ENCODE measurements at places on chromosomes 12 and 14.
A peak's percentile ranks its signal among the peaks of the same experiment; 100 is the strongest.

GRCh38 chr12:127785986-127786590 is 480.9 kb upstream of the TMEM132C start:
- DNase-seq = no peak

DNA sequence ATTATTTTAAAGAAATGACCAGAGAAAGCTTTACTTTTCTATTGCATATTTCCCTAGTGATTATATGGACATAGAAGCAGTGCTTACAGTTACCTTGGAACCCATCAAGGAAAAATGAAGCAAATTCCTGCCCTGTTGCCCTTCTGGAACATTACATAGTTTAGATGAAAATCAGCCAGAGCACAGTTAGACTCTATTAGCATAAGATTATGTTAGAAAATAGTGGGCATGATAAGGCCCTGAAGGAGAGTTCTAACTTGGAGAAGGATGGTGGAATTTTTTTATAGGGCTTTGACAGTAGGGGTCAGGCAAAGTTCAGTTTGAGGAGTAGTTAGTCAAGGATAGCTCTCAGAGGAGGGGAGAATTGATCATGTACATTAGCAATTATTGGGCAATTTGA is 74.3 kb downstream of the FUT8 start:
- no peak for DNase-seq

DNA sequence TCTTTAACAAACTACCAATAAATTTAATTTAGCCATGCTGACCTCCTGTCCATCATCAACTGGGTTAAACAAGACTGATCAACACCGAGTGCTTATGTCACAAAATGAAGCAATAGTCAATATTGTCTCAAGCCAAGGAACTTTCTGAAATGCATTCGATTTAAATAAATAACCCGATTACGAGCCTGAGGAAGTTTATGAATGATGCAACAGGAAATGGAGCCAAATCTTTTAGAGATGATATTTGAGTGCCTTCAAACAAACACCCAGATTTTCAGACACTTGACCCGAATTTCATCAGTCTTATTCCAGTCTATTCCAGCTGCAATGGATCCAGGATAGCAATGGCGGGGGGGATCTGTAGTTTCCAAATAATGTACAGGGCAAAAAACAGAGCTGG is 27.9 kb downstream of the FAR2 start:
- no peak for DNase-seq

DNA sequence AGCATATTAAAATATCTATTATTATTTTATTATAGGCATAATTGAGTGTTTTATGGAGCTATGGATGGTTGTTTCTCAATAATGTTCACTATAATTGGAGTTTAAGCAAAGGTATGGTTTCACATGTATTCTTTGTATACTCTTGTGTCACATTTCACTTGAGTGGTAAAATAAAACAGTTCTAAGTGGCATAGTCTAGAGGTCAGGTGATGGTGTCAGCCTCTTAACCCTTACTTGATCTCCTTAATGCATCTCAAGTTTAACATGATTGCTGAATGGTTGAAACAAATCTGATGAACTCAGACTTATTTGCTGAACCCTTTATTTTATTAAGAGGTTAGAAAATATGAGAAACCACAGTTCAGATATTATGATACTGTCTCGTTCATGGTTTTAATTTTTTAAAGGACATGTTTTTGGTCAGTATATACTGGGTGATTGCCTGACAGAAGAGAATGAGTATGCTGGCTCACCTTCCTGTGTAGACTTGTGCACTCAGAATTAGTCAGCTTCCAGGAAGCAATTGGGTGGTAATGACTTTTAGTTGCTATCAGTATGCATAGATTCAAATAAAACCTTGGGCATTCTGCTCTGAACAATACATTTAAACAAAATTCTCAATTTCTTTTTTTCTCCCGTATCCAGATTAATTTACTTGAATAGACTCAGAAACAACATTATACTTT is 464.6 kb downstream of the PCNX1 start:
- no peak for DNase-seq

DNA sequence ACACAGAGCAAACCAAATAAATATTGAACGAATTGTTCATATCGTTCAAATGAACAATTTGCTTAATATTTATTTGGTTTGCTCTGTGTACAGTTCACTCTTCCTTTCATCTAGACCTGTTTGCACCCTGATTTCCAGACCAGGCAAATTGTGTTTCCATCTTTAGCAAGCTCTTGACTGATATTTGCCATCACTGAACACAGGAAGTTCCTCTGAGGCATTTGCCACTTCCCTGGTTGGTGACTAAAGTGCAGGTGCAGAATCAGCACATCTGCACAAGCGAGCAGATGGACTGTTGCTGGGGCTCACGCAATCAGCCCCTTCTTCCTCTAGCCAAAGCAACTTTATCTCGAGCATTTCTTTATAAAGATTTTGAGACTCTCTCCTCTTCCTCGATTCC is 112.9 kb downstream of the DAAM1 start:
- DNase-seq = no peak

GRCh38 chr12:11840366-11840765 is 190.9 kb downstream of the ETV6 start:
- no peak for DNase-seq

GRCh38 chr12:23099104-23099503 is 474.1 kb downstream of the ETNK1 start:
- no peak for DNase-seq

DNA sequence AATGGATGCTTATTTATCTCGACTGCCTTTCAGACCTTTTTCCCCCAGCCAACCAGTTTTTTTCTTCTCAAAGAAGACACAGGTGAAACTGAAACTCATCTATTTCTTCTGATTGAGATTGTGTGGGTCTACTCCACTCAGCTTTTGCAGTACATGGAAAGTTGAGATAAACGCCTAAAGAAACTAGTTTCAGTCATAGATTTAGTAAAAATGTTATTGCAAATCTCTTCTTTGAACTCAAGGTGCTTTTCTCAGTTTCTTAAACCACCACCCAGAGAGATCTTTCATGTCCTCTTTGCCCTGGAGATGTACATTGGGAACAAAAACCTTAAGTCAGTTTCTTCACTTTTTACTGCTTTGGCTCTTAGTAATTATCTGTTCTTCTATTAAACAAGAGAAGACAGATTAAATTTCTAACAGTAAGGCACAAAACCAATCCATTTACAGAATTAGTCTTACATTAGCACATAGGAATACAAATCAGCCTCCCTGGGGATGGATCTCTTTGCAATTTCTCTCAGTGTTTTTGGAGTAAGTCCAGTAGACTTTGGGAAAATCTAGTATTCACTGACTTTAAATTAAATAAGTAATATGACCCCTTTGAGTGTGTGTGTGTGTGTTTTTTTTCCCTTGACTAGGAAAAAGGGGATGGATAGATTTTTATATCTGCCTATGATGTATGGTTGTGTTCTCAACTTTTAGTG is 11.6 kb downstream of the FBXW8 start:
- no peak for DNase-seq

- no peak for DNase-seq
Observed at GRCh38 chr14:96261053-96261452, 5.0 kb downstream of the BDKRB1 start.

GRCh38 chr14:56115334-56115870 is 2.8 kb upstream of the PELI2 start:
- DNase-seq = no peak

- DNase-seq = no peak
Observed at GRCh38 chr12:62731055-62731820, 203.7 kb downstream of the PPM1H start.

DNA sequence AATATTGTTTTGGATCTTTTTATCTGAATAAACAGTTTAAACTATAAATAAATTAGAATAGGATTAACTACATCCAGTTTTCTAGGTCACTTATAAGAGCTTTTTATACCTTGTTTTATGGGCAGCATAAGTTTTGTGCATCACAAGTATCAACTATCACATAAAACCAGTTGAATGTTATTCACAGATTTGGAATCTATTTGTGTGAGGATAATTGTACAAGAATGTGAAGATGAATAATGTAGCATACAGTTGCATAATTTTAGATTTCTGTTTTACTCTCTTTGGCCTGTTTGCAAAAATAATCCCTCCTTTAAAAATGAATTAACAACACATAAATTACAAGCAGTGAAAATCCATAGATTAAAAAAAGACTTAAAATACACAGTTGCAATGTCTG is 88.8 kb downstream of the SCFD1 start:
- DNase-seq = no peak

- no peak for DNase-seq
Observed at GRCh38 chr12:103561174-103561573, 25.9 kb upstream of the STAB2 start.

- no peak for DNase-seq
Observed at GRCh38 chr12:54759751-54760150, 94.6 kb upstream of the MUCL1 start.

DNA sequence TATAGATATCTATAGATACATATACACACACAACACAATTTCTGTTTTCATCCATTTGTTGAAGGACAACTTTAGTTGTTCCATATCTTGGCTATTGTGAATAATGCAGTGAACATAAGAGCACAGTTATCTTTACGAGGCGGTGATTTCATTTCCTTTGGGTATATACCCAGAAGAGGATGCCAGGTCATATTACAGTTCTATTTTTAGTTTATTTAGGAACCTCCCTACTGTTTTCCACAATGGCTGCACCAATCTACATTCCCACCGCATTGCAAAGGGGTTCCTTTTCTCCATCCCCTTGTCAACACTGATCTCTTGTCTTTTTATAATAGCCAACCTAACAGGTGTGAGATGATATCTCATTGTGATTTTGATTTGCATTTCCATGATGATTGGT is 143.4 kb upstream of the ARHGAP5 start:
- no peak for DNase-seq

GRCh38 chr14:24913021-24913420 is 136.9 kb downstream of the STXBP6 start:
- no peak for DNase-seq

- DNase-seq = no peak
Observed at GRCh38 chr12:124388038-124388671, 93.3 kb downstream of the RFLNA start.

- no peak for DNase-seq
Observed at GRCh38 chr12:20808521-20808920, 2.0 kb upstream of the SLCO1B3 start.

DNA sequence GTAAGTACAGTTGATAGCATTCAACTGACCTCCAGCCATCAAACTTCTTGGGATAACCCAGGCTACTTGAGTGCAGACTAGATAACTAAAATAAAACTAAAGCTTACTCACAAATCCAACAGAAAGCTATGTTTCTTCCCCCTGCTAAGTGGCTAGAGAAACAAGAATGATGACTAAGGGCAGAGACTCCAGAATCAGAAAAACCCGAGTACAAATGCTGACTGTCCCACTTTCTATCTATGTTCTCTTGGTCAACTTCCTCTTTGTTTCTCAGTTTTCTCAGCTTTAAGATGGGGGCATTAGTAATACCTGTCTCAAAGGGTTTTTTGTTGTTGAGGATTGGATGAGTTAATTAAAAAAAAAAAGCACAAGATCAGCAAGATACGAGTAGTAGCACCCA is 6.1 kb upstream of the NUAK1 start:
- DNase-seq = no peak

- no peak for DNase-seq
Observed at GRCh38 chr14:73283608-73284379, 46.5 kb downstream of the PAPLN start.

GRCh38 chr14:89445273-89445973 is 28.4 kb upstream of the FOXN3 start:
- no peak for DNase-seq

- DNase-seq = no peak
Observed at GRCh38 chr14:105842105-105842504, 315.7 kb downstream of the TMEM121 start.

DNA sequence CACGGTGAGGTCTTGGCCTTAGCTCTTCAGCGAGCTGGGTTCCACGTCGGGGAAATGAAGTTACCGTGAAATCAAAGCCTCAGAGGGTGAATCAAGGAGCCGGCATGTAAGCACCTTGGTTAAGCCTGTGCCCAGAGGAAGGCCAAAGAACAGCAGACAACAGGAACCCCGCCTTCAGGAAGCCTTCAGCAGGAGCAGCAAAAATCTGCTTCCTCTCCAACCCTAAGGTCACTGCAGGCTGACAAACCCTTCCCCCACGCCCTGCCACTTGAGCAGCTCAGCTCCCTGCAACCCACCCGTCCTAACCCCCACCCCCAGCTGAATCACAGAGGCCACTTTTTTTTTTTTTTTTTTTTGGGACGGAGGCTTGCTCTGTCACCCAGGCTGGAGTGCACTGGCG is 72.9 kb upstream of the LTA4H start:
- no peak for DNase-seq

DNA sequence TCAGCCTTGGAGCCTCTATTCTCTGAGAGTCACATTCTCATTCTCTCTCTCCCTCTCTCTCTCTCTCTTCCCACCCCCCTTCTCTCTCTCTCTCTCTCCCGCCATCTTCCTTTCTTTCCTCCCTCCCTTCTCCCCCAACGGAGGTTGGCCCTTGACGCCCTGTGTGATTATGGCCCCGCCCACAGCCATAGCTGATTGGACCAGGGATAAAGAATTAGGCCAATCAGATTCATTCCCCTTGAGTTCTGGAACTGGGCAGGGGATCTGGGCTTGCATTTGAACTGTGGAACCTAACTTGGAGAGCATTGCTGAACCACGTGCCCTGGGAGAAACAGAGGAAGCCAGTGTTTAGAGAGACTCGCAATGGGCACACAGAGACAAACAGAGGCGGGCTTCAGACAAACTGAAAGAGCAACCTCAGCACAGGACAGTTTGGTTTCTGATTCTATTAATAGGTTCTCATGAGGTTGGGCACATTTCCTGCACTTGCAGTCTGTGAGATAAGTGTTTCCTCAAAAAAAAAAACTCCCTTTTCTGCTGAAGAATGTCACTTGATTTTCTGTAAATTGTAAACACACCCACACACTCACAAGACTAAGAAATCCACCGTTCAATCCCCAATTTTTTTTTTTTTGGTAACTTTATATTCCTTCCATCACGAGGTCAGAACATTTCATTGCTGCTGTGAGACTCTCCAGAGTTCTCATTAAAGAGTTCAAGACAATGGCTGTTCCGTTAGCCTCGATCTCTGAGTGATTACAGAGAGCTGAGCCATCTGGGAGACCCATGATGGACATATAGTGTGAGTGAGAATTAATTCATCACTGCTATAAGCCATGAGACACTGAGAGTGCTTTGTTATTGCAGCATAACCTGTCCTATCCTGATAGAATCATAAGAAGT is 3.5 kb upstream of the P2RX7 start:
- peak; percentile 67 for DNase-seq

DNA sequence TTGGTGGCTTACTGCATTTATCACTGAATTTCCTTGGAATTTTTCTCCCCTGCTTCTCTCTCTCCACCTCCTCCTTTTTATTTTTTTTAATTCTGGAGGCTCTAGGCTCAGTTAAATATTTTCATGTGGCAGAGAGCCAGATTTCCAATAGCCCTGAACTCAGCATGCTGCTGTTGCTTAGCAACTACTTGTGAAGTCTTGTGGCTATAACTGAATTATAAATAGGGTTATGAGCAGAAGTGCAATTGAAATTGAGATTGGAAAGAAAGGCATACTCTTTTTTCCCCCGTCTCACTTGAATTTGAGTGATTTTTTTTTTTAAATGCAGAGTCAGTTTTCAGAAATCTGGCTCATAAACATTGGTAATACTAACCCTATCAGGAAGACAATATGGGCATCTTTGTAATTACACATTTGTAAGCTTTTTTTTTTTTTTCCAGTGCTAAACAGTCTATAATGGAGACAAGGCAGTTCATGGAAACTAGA is 38.3 kb downstream of the ATF7IP start:
- no peak for DNase-seq

Data from central memory CD8-positive, alpha-beta T cell (primary cell).